CD14-positive monocyte (primary cell): ENCODE measurements at places on chromosomes 12 and 14. TPM values are rescaled to one million over a fixed set of nuclear protein-coding genes. Genes with fewer than 3 reads are reported as not detected.

DNA sequence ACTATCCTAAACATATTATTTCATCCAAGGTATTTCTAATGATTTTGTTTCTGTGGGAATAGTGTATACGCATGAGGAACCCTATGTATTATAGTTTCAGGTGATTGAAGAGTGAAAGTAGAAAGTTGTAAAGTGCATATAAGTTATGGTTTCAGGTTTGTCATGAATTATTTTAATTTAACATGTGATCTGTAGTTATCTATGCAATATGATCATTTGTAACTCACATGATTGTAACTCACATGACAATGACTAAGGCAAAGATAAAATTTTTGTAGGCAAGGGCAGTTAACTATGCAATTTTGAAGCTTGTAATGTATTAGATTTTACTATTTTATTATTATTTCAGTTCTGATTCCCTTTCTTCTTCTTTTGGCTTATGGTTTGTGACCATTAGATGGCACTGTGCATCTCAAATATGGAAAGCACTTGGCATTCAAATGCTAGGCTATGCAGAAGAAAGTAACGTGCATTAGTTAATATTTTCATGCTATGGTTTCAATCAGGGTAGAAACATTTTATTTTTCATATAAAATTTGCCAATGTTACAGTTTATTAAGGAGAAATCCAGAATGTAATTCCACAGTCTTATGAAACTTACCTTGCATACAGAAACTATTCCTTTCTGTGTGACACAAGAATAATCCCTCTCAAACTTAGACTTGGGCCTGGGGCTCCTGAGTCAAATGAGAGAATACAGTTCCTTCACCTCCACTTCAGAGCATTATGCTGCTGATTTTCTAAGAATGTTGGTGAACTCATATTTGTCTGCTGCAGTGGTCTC is 15.8 kb upstream of the TMEM30B start:
- H3K4me1 ChIP-seq = no peaks in the 10 kb centered on the region
- no peak overlapping the region for H3K27ac ChIP-seq
- no peak overlapping the region for H3K4me3 ChIP-seq
- H3K27me3 ChIP-seq = no peaks in the 10 kb centered on the region
- H3K36me3 ChIP-seq = no peaks in the 10 kb centered on the region

- no peaks in the 10 kb centered on the region for H3K4me1 ChIP-seq
- H3K4me3 ChIP-seq = no peak overlapping the region
- H3K27me3 ChIP-seq = no peaks in the 10 kb centered on the region
Observed at GRCh38 chr14:88521818-88522217, 33.0 kb downstream of the PTPN21 start.

GRCh38 chr12:130971925-130972585 is 18.3 kb downstream of the ADGRD1 start:
- peaks cover 20% of the 10 kb centered on the region for H3K4me1 ChIP-seq
- H3K27me3 ChIP-seq = no peaks in the 10 kb centered on the region
- H3K36me3 ChIP-seq = peaks cover 20% of the 10 kb centered on the region
- H3K4me3 ChIP-seq = no peak overlapping the region

GRCh38 chr14:33848706-33849454 is 102.0 kb downstream of the EGLN3 start:
- no peak overlapping the region for H3K27ac ChIP-seq
- no peaks in the 10 kb centered on the region for H3K36me3 ChIP-seq
- H3K27me3 ChIP-seq = no peaks in the 10 kb centered on the region
- DNase-seq = no peak

DNA sequence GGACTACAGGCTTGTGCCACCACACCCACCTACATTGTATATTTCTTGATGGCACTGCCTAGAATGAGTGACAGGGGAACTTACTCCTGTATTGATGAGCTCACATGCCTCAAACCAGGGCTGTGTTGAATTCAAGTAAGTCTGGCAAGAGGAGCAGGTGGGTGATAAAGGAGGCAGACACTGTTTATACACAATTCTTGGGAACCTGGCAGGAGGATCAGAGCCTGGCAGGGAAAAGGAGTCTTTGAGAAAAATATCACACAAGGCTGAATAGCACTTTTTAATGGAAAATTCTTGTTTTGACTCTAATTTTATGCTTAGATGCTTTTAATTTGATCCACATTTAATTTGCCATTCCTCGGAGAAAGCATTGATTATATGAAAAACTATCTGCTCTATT is 293.1 kb upstream of the NPAS3 start:
- H3K4me1 ChIP-seq = no peaks in the 10 kb centered on the region
- no peak overlapping the region for H3K27ac ChIP-seq
- no peaks in the 10 kb centered on the region for H3K36me3 ChIP-seq
- no peak overlapping the region for H3K4me3 ChIP-seq
- no peaks in the 10 kb centered on the region for H3K27me3 ChIP-seq
- DNase-seq = no peak

DNA sequence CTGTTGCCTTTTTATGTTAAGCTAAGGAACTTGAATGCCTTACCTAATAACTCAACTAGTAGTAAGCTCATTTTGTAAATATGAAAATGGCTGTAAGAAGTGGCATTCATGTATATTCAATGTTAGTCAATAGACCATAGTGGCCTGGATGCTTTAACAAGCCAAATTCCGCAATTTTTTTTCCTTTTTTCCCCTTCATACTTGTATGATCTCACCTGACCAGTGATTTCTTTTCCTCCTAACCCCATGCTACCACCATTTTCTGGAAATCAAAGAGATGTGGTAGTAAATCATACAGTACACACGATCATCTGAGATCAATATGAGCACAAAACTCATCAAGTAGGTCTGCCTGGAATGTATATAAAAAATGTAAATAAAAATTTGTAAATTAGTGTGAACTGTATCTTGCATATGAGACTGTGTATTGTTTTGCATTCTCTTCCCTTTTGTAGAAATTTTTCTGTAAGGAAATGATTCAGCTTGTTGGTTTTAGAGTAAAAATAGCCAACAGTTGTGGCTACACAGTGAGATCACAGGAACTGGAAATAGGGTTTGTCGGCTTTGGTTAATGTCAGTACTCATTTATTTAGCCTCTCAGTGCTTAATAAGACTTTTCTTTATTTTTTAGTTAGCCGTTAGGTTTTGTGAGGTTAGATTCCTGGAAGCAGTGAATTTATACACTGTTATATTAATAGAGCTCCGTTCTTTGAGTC is 62.5 kb downstream of the ETNK1 start:
- peaks cover 47% of the 10 kb centered on the region for H3K4me1 ChIP-seq
- H3K27ac ChIP-seq = peak overlapping the region; percentile 83
- peak; percentile 81 for DNase-seq
- no peaks in the 10 kb centered on the region for H3K27me3 ChIP-seq
- no peaks in the 10 kb centered on the region for H3K36me3 ChIP-seq

- H3K4me1 ChIP-seq = peaks cover 91% of the 10 kb centered on the region
- no peaks in the 10 kb centered on the region for H3K36me3 ChIP-seq
- peak overlapping the region; percentile 68 for H3K4me3 ChIP-seq
Observed at GRCh38 chr12:51322452-51322851, 1.5 kb downstream of the BIN2 start.

DNA sequence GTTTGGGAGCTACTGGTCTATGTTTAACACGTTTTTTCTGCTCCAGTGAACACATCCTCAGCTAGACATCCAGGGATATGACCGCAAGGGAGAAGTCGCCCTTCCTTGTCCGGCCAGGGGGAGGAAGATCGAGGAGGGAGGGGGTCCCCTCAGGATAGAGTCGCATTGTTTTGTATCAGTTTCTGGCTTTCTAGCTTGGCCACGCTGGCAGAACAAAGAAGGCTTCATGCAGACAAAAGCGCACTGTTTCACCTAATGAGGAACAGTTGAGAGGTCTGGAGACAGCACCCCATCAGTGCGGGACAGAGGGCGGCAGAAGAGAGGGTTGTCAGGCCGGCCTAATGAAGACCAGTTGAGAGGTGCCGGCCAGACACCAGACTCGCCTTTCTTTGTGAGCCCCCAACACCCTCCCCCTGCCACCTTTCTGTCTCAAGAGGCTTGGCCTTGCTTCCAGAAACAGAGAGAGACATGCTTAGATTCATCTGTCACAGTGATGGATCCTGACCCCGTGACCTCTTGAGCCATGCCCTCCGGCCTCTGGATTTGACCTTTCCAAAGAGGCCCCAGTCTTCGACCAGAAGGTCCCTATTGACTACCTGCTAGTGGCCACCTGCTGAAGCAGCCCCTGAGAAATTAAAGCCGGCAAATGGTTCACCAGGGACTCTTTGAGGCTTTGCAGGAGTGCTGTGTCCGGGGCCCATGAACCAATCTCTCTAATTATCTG is 254.7 kb upstream of the TBX3 start:
- H3K4me3 ChIP-seq = no peak overlapping the region
- H3K27me3 ChIP-seq = no peaks in the 10 kb centered on the region
- DNase-seq = no peak
- H3K36me3 ChIP-seq = no peaks in the 10 kb centered on the region
- H3K4me1 ChIP-seq = no peaks in the 10 kb centered on the region

GRCh38 chr12:92608151-92609091 is 94.4 kb upstream of the PLEKHG7 start:
- peaks cover 6% of the 10 kb centered on the region for H3K4me1 ChIP-seq
- H3K4me3 ChIP-seq = no peak overlapping the region
- H3K27me3 ChIP-seq = no peaks in the 10 kb centered on the region
- DNase-seq = peak; percentile 49
- H3K27ac ChIP-seq = no peak overlapping the region

DNA sequence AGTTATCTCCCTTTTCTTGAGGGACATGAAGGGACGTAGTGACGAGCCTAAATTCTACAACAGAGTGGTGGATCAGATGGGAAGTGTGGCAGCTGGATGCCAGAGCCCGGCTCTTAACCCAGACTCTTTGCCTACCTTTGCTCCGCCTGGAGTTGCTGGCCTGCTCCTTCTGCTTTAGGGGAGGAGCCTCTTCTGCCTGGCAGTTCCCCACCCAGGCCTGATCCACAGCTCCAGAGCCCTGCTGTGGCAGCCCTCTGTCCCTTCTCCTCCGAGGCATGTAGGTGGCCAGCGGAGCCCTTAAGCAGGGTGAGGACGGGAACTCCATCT is 2.3 kb upstream of the PRPH start:
- H3K4me3 ChIP-seq = no peak overlapping the region
- no peaks in the 10 kb centered on the region for H3K36me3 ChIP-seq
- no peak for DNase-seq
- H3K27me3 ChIP-seq = peaks cover 25% of the 10 kb centered on the region
- H3K4me1 ChIP-seq = peaks cover 12% of the 10 kb centered on the region

DNA sequence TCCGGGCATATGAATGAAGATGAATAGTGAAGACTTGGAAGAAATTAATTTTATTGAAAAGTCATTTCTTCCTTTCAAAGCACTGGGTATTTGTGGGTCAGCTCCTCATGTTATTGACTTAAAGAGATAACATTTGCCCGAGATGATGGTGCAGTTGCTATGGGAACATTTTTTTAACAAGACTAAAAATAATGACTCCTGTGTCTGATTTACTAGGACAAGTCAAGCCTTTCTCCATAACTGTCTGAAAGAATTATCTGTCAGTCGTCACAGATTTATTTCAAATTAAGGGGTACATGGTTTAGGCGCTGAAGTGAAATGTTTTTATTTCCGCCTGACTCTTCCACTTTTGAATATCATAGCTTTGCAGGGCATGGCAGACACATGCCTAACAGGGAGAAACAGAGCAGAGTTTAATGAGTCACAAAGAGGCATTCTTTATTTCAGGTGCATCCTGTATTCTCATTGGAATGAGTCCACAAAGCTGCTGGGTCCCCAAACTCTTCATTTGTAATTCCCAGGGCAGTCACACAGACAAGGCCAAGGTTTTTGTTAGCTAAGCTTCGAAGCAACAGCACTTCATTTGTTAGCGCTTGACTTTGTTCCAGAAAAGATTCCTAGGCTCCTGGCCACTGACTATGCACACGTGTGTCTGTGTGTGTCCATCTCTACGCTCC is 4.3 kb upstream of the GPHB5 start:
- H3K36me3 ChIP-seq = no peaks in the 10 kb centered on the region
- H3K27me3 ChIP-seq = no peaks in the 10 kb centered on the region
- no peak overlapping the region for H3K4me3 ChIP-seq
- no peak for DNase-seq
- no peaks in the 10 kb centered on the region for H3K4me1 ChIP-seq

- peak; percentile 92 for DNase-seq
- peak overlapping the region; percentile 100 for H3K27ac ChIP-seq
- no peak overlapping the region for H3K4me3 ChIP-seq
- peaks cover 17% of the 10 kb centered on the region for H3K36me3 ChIP-seq
- peaks cover 85% of the 10 kb centered on the region for H3K4me1 ChIP-seq
Observed at GRCh38 chr12:11749943-11750690, 100.6 kb downstream of the ETV6 start.

DNA sequence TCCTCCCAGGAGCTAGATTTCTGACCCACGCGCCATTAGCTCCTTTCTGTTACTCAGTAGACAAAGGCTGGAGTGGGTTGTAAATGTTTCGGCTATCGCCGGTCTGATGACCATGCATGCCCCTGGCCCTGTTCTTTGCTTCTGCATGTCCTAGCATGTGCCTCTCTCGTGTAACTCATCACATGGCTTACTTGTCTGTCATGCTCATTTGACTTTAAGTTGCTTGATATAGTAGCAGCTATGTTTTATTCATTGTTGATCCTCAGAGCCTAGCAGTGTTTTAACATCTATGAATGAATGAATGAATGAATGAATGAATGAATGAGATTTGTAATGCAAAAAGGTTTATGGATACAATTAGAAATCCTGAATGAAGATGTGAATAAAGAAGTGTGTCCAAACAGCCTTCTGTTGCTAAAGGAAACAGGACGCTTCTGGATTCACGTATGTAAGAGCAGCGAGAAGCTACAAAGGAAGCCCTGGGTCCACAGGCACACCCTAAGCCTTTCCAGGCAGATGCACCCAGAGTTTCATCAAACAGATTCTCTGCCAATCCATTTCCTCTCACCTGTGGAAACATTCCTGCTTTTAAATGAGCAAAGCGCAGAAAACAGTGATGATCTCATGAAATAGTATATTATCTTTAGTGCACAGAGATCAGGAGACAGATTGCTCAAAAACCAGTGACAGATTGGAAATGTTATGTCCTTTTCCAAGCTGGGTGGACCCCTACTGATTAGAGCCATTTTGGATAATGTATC is 3.4 kb downstream of the GSG1 start:
- DNase-seq = peak; percentile 37
- no peaks in the 10 kb centered on the region for H3K27me3 ChIP-seq
- H3K4me1 ChIP-seq = peaks cover 61% of the 10 kb centered on the region

- H3K4me1 ChIP-seq = peaks cover 10% of the 10 kb centered on the region
- H3K27me3 ChIP-seq = no peaks in the 10 kb centered on the region
- no peaks in the 10 kb centered on the region for H3K36me3 ChIP-seq
- DNase-seq = no peak
Observed at GRCh38 chr12:55057481-55057880, 37.7 kb downstream of the NEUROD4 start.

- no peak overlapping the region for H3K4me3 ChIP-seq
- no peaks in the 10 kb centered on the region for H3K4me1 ChIP-seq
- H3K27me3 ChIP-seq = no peaks in the 10 kb centered on the region
- H3K36me3 ChIP-seq = no peaks in the 10 kb centered on the region
Observed at GRCh38 chr12:78060186-78060585, 229.5 kb downstream of the NAV3 start.

Gene FBXO21
- polyA plus RNA-seq = 17.2 TPM

Gene CCDC177
- not detected in 2 replicates for polyA plus RNA-seq

Gene TM7SF3
- polyA plus RNA-seq = 71.7 TPM

Gene MAGOHB
- 1.3 and 6.9 TPM in 2 replicates for polyA plus RNA-seq

Gene MMP19
- polyA plus RNA-seq = 1.5 and 2.8 TPM in 2 replicates

Gene SYCP3
- polyA plus RNA-seq = not detected
